Stimulated activated CD8-positive, alpha-beta memory T cell treated with anti-CD3 and anti-CD28 coated beads, Interleukin-7, amount 100 ng/mL, for 1 hour (primary cell): ENCODE measurements at places on chromosomes 2 and 18.

DNA sequence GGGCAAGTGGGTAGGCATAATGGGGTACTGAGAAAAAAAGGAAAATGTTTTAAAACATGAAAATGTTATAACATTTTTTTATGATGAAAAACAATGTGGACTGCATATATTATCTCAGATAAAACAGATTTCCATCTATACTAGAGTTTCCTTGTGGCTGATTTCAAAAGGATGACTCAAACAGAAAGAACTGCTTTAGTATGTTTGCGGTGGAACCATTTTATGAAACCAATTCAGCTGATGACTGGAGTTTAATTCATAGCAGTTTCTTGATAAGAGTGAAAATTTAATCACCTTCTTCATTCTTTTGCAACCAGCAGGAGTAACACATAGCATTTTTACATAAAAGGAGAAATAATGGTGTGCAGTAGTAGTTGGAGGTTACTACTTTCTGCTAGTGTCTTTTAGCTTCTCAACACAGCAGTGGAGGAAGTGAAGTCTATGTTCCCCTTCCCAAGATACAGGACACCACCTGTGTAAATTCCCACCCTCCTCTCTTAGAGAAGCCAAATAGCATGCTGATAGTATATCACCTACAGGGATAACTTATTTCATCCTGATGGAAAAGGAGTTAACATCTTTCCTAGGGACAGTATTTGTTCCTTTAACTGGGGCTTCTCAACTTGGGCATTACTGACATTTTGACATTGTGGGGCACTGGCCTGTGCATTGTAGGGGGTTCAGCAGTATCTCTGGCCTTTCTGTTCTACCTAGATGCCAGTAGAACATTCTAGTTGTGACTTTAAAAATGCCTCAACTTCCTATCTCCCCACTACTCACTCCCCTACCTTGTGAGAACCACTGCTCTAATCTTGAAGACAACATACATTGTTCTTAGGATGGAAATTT, 29.9 kb downstream of the PELI1 start:
- no peak for DNase-seq

- DNase-seq: no peak
These were observed 579.5 kb downstream of the MBD2 start for GRCh38 chr18:53644799-53645471.

- DNase-seq: no peak
These were observed 113.8 kb upstream of the RGPD4 start for GRCh38 chr2:107712857-107713256.

GRCh38 chr2:121061633-121062032, 223.4 kb downstream of the TFCP2L1 start:
- no peak for DNase-seq

- no peak for DNase-seq
These were observed 24.6 kb upstream of the NOTO start for GRCh38 chr2:73177645-73178255.
